Renal cortex interstitium (tissue), 15 donors: ENCODE measurements at places on chromosomes 13 and 19. TPM values are rescaled to one million over a fixed set of nuclear protein-coding genes. Genes with fewer than 3 reads are reported as not detected.

The KCNRG gene
- 1.6 TPM for polyA plus RNA-seq

The OLFM4 gene
- 0.47 TPM for polyA plus RNA-seq

The NLRP11 gene
- 0.14 TPM for polyA plus RNA-seq

The SERP2 gene
- 12.6 TPM for polyA plus RNA-seq

The GPR12 gene
- polyA plus RNA-seq = 0.09 TPM

The TPTE2 gene
- polyA plus RNA-seq = 0.27 TPM

The ZNF66 gene
- 6.2 TPM for polyA plus RNA-seq
